ENCODE measurements at places on chromosomes 1 and 21.

DNA sequence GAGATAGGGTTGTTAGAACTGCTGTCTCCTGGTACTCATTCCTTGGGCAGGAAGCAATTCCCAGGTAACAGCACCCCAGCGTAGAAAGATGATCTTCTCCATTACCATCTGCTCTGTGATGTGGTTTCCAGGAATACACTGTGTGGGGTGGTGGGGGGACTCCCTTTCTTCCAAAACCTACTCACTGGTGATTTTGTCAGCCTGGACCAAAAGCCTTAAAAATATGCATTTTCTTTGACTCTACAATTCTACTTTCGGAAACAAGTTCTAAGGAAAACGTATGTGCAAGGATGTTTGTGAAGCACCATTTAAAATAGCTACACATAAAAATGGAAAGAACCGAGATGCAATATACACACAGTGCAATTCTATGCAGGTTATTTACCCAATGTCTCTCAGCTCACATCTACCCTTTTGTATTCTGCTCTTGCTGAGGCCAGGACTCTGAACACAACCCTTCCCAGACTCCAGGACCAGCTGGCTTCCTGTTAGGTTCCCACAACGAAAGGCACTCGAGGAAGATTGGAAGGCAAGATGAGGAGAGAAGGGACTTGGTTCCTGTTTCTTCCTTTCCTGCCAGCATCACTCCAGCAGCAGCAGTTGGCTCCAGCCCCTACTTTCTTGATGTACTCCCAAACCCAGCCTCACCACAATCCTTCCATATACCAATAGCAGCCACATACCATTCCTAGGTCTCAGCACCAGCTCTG, 33.0 kb upstream of the GJB5 start:
- H3K4me1 ChIP-seq: no peaks in the 10 kb centered on the region
- H3K27ac ChIP-seq: no peak overlapping the region
- no peak overlapping the region for H3K4me3 ChIP-seq
- no peaks in the 10 kb centered on the region for H3K36me3 ChIP-seq
- H3K27me3 ChIP-seq: no peaks in the 10 kb centered on the region

DNA sequence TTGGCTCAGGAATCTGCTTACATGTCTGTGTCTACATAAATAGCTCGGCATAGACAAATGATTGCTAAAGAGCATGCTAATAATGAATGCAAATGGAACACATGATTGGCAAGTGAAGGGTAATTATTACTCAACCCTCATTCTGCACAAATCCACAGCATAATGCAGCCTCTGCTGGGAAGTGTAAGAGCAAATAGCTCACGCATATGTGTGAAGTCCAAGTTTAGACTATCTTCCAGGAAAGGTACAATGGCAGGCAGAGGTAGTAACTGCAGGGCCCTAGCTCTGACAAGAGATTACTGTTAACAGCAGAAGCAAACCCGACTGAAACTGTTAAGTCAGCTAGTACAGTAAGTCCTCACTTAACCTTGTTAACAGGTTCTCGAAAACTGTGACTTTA, 7.0 kb upstream of the IL6R start:
- DNase-seq: no peak
- H3K4me1 ChIP-seq: no peaks in the 10 kb centered on the region
- H3K27ac ChIP-seq: no peak overlapping the region
- H3K36me3 ChIP-seq: no peaks in the 10 kb centered on the region
- no peak overlapping the region for H3K4me3 ChIP-seq

GRCh38 chr21:41598561-41599431, 90.8 kb upstream of the TMPRSS2 start:
- no peaks in the 10 kb centered on the region for H3K36me3 ChIP-seq
- peaks cover 14% of the 10 kb centered on the region for H3K4me1 ChIP-seq
- no peak for DNase-seq

DNA sequence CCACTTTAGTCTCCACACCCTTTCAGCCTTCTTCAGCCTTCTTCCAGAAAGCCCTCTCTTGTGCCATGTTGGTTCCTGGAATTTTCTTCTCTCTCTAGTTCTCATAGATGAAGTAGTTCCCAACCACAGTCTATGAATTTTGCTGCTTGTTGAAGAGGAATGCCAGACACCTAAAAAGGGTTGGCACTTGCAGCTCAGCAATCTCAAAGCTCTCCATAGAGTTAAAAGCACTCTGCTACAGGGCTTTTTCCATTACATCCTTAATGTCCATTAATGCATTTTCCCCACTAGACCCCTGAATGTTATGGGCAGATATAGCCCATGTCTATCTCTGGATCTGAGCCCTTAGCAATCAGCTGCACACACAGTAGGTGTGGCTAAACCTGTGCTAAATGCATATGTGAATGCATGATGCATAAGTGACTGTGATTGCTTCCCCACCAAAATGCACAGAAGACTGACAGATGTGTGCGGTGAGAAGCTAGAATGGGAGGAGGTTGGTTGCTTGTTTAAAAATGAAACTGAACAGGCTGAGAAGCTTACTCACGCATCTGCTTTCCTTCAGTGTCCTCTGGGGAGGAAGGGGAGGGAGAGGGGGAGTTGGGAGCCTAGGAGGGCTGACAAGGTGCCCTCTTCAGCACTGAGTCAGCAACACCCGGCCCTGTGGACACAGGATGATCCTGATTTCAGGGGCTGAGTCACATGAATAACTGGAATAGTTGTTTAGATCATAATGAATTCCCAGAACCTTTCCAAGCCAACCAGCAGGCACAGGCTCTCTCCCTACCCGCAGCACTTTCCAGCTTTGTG, 146.1 kb upstream of the FGGY start:
- H3K4me3 ChIP-seq: no peak overlapping the region
- peaks cover 19% of the 10 kb centered on the region for H3K27me3 ChIP-seq
- DNase-seq: no peak
- H3K27ac ChIP-seq: no peak overlapping the region

GRCh38 chr21:35427320-35428000, 378.4 kb upstream of the RUNX1 start:
- no peaks in the 10 kb centered on the region for H3K36me3 ChIP-seq
- peaks cover 24% of the 10 kb centered on the region for H3K4me1 ChIP-seq
- no peak for DNase-seq
- H3K27me3 ChIP-seq: no peaks in the 10 kb centered on the region
- no peak overlapping the region for H3K27ac ChIP-seq

DNA sequence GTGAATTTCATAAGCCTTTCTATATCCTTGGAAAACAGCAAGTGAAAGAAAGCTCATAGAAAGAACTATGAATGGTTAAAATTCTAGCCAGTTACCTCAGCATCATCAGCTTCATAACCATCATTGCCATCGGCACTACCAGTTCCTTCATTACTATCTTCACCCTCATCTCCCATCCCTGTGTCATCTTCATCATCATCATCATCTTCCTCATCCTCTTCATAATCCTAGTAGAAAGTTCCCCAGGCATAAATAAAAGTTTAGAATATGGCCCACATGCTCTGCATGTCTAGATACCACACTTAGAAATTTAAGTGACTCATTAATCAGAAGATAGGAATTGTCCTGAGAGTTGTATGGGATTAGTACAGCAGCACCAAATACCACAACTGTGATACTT, 49.0 kb downstream of the TPR start:
- H3K27me3 ChIP-seq: no peaks in the 10 kb centered on the region
- no peaks in the 10 kb centered on the region for H3K4me1 ChIP-seq
- H3K36me3 ChIP-seq: peaks cover 65% of the 10 kb centered on the region

DNA sequence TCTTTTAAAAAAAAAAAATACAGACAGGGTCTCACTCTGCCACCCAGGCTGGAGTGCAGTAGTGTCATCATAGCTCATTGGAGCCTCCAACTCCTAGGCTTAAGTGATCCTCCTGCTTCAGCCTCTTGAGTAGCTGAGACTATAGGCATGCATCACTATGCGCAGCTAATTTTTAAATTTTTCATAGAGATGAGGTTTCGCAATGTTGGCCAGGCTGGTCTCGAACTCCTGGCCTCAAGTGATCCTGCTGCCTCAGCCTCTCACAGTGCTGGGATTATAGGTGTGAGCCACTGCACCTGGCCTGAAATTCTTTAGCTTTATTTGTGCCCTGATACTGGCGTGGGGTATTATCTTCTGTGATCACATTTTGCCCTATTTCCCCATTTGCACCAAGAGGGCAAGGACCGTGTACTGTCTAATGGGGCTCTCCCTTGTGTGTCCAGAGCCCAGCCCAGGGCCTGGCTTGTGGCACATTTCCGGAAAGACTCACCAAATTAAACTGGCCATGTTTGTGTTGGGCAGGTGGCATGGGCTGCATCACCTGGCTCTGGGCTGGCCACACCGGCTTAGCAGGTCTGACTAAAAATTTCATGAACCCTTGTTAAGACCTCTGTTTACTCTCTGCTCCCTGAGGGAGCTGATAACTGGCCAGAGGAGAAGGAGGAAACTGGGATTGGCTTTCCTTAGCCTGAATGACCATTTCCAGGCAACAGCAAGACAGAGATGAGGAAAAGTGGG, 32.2 kb downstream of the TRIM62 start:
- no peak for DNase-seq
- no peaks in the 10 kb centered on the region for H3K27me3 ChIP-seq
- H3K4me1 ChIP-seq: peaks cover 24% of the 10 kb centered on the region
- no peak overlapping the region for H3K4me3 ChIP-seq
- no peaks in the 10 kb centered on the region for H3K36me3 ChIP-seq

All from GM23338 (cell line).